ENCODE measurements at places on chromosomes 11 and 22.

- DNase-seq: no peak
Observed at GRCh38 chr11:72954860-72955259, 140.6 kb downstream of the ATG16L2 start.

DNA sequence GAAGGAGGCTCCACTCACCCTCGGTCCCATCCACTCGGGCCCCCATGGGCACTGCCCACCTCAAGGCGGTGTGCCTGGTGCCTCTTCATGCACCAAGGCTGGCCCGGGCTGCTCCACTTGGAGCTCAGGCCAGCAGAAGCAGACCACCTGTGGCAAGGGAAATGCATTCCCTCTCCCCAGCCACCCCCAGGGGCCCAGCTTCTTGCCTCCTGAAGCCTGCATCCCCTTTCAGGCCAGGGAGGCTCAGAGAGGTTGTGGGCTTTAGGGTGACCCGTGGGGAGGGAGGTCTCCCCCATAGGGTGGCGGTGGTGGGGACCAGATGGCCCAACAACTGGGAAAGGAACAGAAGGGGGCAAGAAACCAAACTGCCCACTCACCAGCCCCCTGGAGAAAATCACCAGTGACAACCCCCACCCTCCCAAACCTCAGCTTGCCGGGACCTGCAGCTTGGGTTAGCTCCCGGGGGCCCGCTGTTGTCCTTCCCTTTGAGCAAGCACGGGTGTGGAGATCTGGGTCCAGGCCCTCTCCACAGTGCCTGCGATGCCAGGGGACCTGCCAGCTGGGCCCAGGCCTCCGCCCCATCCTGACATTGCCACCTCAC, 8.4 kb downstream of the CBX6 start:
- no peak for DNase-seq

- DNase-seq: no peak
Observed at GRCh38 chr11:69542314-69543168, 61.1 kb downstream of the LINC01488 start.

DNA sequence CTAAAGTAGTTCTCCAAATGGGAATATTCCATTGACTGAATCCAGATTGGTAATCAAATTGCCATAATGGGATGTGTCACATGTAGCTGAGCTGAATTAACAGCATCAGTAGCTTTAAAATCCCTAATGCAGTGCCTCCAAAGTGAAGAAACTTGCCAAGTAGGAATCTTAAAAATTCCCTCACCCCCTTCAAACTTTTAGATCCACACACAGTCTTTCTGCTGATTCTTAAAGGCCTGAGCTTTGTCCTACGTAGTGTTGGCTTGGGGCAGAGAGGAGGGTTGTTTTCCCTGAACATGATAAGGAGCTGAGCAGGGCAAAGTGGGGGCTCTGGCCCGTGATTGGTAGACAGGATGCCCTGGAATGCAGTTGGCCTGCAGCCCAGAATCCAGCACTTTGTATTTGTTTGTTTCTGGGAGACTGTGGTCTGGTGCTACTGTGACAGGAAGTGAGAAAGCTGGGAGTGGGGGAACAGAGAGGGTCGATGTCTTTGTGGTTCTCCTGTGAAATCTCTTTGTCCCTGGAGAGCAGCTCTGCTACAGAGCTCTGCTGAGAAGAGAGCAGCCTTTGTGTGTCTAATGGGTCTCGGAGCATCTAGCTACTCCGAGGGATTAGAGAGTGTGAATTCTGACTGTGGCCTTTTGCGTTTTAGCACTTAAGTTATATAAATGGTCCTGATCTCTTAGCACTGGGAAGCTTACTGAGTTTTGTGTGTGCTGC, 16.9 kb downstream of the CTNND1 start:
- DNase-seq: no peak

DNA sequence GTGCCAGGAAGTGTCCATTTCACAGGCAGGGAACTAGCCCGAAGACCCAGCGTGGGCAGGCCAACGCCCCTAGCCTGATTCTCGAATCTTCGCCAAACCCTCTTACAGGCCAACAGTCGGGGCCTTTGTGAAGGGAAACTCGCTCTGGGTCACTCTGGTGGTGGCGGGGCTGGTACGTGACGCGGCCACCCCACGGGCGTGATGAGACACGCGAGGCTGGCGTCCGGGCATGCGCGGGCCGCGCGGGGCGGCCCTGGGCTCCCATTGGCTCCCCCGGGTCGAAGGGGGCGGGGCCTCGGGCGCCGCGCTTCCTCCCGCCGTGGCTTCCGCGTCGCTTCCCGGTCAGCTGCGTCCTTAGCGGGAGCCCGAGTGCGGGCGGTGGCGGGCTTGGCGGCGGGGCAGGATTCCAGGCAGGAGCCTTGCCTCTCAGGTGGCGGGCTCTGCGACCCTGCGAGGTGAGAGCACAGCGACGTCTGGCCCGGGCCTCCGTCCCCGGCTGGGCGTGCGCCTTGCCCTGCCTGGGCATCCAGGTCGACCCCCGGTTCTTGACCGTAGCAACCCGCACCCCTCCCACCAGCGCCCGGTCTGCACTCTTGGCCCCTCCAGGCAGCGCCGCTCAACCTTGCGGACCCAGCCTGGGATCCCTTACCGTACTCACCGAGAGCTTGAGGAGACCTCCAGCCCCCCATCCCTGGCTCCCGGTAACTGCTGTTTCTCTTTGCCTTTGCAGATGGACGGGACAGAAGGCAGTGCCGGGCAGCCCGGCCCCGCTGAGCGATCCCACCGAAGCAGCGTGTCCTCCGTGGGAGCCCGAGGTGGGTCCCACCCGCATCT, at the start of gene FRMD8:
Gene FRMD8 (plus strand): TSS at position 331 of the 834 bp plus-strand sequence. CDS start 400 bp downstream, at position 731.
- peak; percentile 96 for DNase-seq

DNA sequence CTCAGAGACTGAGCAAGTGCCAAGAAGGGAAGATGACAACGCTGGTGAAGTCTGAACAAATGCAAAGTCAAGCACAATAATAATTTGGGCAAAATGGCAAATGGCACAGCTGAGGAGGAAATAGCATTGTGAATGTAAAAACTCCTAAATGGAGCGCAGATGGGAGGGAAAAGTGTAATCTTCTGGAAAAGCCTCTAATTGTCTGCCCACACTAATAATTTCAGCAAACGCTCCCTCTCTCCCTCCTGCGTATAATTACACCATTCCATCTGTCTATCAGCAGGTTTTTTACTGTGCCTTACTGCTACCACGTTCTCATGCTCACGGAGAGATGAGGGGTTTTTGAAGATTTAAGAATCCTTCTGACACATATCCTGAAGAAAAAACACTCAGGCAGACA, 302.6 kb downstream of the KIRREL3 start:
- DNase-seq: no peak

DNA sequence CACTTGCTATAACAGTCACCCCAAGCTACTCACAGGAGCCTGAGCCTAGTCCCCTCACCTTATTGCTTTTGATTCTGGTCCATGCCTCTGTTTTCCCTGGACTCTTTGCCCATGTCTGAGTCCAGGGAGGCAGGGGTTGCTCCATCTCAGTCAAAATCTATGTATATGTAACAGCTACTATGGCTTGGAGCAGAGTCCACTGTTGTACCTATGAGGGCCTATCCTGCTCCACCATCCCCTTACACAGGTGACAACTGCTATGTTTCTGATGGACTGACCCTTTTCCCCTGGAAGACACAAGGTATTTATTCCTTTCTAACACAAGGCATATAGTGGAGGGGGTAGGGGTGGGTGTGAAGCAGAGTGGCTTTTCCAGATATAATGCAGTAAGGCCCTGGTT, 119.6 kb downstream of the VPREB1 start:
- DNase-seq: no peak

DNA sequence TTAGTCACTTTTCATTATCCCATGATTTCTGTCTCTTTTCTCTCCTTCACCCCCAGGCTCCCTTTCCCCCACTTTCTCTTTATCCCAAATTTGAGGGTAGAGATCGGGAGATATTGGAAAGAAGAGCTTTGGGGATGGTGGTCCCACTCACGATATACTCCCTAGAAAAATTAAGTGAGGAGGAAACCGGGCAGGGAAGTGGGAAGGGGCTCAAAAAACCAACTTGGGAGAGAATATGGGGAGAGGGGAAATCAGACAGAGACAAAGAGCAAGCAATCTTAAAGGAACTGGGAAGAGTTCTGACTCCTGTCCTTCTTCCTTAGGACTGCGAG, 941 bp upstream of the DCHS1 start:
- DNase-seq: no peak

GRCh38 chr11:85955531-85955930, 100.3 kb downstream of the CCDC83 start:
- no peak for DNase-seq

DNA sequence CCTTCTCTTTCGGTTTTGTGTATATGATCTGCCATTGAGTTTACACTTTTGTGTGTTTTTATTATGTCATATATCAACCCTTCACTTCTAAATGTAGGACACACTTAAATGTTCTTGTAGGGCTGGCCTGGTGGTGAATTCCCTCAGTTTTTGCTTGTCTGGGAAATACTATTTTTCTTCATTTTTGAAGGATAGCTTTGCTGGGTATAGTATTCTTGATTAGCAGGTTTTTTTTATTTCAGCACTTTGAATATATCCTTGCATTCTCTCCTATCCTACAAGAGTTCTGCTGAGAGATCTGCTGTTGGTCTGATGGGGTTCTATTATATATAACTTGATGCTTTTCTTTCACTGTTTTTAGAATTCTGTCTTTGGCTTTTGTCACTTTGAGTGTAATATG, 79.1 kb downstream of the TECTA start:
- no peak for DNase-seq

GRCh38 chr22:46057246-46058090, 80.5 kb upstream of the WNT7B start:
- no peak for DNase-seq

GRCh38 chr22:49688516-49689254, 139.0 kb downstream of the BRD1 start:
- DNase-seq: no peak
